Cerebellar nuclear complex (tissue), 1 donor: ENCODE measurements at places on chromosomes 2 and 18.

DNA sequence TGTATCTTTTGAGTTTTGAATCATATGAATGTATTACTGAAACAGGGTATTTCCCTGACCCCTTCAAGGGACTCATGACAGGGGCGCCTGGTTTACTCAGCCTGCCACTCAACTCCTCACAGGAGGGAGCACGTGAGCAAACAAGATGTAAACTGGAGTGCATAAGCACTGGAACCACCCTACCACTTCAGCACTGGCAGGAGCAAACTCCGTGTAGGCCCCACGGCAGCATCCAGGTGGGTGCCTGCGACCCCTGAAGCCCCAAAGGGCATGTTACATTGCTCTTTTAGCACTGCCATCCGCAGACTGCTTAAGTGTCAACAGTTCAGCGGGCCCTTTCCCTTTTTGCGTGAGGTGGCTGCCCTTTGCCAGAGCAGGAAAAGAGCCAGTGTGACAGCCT lies 8.2 kb upstream of the DAPL1 start:
- DNase-seq: no peak

DNA sequence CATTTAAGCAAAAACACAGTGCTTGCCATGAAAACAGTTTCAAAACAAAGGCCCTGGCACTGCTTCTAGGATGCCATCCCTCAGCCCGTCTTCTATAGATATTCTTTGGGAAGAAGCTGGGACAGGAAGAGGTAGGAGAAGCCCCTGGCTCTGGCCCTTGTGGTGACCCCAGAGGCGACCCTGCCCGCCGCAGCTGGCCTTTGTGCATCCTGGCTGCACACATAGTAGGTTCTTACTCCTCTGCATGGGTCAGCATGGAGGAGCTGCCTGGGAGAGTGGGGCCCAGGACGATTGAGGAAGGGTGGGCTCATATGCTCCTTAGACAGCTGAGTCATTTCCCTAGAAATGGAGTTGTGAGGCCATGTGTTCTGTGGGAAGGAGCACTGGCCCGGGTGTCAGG lies 44.4 kb upstream of the OTOF start:
- no peak for DNase-seq

GRCh38 chr2:195451160-195451559 lies 205.9 kb upstream of the SLC39A10 start:
- no peak for DNase-seq

DNA sequence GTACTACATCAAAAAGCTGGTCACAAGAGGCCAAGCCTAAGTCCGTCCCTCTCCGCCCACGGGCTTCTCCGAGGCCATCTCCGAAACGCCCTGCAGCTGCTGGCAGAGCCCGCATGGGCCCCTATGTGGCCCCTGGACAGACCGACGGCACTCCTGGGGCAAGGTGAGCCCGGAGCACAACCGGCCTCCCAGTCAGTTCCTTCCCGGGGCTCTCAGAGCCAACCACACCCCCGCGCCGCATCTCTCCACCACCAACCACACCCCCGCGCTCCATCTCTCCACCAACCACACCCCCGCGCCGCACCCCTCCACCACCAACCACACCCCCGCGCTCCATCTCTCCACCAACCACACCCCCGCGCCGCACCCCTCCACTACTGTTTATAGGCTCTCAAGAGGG lies 93.5 kb downstream of the ZNF516 start:
- DNase-seq: no peak

DNA sequence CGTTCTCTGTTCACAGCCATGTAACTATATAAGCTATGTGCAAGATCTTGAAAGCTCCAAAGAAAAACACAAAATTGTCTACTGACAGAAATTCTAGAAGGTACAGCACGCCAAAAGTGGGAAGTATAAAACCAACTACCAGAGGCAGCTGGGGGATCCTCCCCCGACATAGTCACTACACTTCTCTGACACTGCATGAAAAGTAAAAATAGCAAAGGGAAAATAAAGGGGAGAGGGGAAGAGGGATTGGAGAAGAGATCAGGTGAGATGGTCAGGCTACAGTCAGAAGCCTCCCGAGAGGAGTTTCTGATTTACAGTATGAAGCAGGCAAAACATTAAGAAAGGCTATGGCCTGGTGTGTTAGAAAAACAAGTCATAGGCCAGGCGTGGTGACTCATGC lies 39.8 kb upstream of the PCBP1 start:
- no peak for DNase-seq

DNA sequence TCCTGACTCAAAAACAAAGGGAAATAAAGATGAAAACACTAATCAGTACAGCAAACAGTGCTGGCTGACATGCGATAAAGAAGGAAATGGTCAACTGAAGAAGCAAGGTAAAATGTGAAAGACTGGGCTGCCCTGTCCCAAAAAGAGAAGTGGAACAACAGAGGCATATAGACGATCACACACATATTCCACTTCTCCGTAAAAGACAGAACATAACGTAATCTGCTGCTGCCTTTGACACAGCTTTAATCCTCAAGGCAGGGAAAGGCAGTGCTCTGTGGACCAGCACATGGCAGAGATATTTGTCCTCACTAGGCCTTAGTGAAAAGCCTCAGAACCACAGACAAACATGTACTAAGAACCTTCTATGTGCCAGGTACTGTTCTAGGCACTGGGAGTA lies 24.3 kb upstream of the REL start:
- DNase-seq: no peak

DNA sequence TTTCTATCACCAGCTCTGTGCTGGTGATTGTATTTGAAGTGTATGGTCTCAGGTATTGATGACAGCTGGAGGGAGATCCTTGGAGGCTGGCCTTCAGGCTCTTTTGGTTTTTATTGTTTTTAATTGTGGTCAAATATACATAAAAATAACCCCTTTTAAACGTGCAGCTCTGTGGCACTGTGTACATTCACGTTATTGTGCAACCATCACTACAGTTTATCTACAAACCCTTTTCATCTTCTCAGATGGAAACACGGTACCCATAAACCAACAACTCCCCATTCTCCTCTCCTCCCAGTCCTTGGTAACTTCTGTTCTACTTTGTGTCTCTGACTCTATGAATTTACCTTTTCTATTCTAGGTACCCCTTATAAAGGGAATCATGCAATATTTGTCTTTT lies 79.3 kb upstream of the ATP8B1 start:
- DNase-seq: no peak

DNA sequence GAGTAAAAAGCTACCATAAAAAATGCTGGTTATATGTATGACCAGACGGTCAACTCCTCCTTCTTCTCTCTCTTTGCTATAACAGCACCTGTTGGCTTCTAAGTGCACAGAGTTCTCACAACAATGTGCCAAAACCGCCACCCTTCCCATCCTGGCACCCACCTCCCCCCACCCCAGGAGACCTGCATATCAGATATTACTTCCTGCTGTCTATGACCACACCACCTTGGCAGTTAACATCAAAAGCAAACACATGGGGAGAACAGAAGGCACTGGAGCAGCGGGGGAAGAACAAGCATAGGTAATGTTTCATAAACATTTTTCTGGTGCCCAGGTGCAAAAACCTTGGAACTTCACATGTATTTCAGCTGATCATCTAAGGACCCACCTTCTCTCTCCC lies 15.5 kb downstream of the SPRED2 start:
- DNase-seq: no peak

DNA sequence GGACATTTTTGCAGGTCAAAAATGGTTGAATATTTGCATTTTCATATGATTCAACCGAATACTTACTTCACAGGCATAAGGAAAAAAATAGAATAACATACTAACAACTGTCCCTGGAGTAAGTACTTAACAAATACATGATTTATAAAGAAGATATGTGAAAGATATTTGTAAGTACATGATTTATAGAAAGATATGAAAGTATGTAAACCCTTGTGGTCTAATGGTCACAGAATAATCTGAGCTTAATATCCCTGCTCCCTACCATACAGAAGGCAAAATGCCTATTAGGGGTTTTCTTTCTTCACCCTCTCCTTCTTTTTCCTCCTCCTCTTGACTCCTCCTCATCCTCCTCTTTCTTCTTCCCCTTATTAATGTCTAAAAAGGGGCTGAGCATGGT lies 20.6 kb upstream of the ACTR3 start:
- no peak for DNase-seq

DNA sequence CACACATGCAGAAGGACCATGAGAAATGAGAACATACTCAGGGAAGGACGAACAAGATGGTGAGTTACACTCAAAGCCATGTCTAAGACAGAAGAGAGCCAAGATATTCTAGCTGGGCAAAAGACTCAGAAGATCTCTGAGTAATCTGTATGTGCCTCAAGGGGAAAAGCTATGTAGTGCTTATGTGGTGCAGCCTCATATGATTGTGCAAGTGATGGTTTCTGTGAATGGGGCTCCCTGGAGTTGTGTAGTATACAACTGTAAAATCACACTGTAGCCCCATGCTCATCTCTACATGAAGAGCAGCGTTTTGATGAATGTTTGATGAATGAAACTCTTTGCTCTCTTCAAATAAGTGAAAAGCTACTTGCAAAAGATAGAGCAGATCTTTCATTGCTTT lies 57.5 kb downstream of the OSR1 start:
- no peak for DNase-seq

- DNase-seq: no peak
Observed at GRCh38 chr2:168678153-168678853, 124.1 kb upstream of the NOSTRIN start.

DNA sequence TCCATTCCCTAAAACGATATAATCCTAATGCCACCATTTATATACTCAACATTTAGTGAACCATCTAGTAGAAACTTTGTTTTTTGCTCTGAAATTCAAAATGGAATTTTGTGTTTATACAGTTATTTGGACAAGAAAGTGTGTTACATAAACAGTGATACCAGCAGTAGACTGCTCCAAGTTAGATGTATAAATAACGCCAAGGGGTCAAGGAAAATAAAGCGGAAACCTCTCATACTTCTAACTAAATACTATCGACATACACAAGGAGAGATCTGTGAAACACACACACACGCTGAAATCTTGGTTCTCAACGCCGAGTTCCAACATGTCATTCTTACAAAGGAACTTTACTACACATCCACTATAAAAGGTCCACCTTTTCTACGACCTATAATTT lies 1.2 kb downstream of the TXNL1 start:
- DNase-seq: no peak

GRCh38 chr2:23900541-23901322 lies 26.2 kb downstream of the ATAD2B start:
- DNase-seq: no peak

DNA sequence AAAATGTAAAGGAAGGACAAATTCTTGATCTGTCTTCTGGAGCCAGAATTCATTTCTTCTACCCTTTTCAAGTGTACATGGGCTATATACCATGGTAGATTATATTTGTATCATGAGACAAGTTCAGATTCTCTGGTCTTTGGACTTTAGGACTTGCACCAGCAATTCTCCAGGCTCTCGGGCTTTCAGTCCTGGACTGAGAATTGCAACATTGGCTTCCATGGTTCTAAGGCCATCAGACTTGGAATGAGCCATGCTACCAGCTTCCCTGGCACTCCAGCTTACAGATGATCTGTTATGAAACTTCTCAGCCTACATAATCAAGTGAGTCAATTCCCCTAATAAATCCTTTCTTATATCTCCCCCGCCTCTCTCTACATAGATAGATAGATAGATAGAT lies 33.3 kb downstream of the SRD5A2 start:
- DNase-seq: no peak

GRCh38 chr2:216689397-216689796 lies 6.0 kb downstream of the IGFBP5 start:
- no peak for DNase-seq

GRCh38 chr2:27175330-27175729 lies 26.5 kb downstream of the TCF23 start:
- no peak for DNase-seq

GRCh38 chr18:41982942-41983660 lies 28.1 kb downstream of the PIK3C3 start:
- no peak for DNase-seq

GRCh38 chr18:59264651-59265245 lies 8.5 kb downstream of the RAX start:
- no peak for DNase-seq

- no peak for DNase-seq
Observed at GRCh38 chr2:199228887-199229819, 228.6 kb downstream of the SATB2 start.

- DNase-seq: no peak
Observed at GRCh38 chr2:85933753-85934594, 45.2 kb upstream of the ST3GAL5 start.

- DNase-seq: no peak
Observed at GRCh38 chr2:164224007-164224406, 397.3 kb downstream of the GRB14 start.

- DNase-seq: no peak
Observed at GRCh38 chr2:207363761-207364290, 165.9 kb upstream of the CREB1 start.

- no peak for DNase-seq
Observed at GRCh38 chr2:41821167-41821566, 226.7 kb upstream of the PKDCC start.

DNA sequence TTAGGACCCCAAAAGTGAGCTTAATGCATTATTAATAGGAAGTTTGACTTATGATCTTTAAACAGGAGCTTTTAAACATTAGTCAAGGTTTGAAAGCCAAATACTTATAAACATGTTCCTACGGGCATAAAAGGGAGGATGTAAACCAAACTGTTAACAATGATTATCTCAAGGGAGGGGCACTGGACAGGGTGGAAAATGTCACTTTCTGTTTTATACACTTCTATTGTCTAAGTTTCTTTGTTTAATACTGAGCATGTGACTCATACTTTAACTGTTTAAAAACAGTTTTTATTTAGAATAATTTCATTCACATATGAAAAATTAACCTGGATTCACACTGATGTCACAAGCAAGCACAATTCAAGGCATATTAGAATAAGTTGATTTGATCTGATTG lies 18.3 kb upstream of the ITGA6 start:
- no peak for DNase-seq

DNA sequence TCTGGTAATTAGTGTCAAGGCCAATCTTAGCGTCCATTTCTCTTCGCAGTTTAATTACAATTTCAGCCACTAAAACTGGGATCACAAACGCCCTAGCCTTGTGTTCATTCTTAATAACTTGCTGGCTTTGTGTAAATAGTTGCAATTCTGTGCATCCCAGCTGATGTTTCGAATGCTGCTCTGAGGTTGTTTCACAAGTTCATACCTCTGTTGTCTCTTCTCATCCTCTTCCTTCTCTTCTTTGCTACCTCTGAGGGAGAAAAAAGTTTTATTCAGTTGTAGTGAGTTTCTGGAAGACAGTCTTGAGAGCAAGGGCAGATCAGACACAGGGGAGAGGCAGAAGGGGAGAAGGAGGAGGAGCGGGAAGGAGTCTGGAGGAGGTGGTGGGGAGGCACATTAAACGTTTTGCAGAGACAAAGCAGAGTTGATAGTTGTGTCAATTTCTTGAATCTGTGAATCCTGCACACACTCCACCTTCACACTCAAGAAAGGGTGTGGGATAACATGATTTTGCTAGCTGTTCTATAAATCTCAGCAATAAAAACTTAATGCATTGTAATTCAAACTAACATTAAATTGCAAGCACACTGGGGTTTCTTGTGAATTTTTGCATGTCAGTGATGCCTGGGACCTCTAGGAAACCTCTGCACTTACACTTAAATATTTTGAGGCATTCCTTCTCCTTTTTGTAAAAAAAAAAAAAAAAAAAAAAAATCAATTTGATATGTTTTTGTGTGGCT lies 6.8 kb downstream of the MEIS1 start:
- DNase-seq: peak; percentile 9

- no peak for DNase-seq
Observed at GRCh38 chr2:88865801-88866371, 174.4 kb downstream of the RPIA start.
